Aorta (tissue), 5 donors: ENCODE measurements at places on chromosomes 5 and 9. TPM values are rescaled to one million over a fixed set of nuclear protein-coding genes. Genes with fewer than 3 reads are reported as not detected.
A peak's percentile ranks its signal among the peaks of the same experiment; 100 is the strongest.

DNA sequence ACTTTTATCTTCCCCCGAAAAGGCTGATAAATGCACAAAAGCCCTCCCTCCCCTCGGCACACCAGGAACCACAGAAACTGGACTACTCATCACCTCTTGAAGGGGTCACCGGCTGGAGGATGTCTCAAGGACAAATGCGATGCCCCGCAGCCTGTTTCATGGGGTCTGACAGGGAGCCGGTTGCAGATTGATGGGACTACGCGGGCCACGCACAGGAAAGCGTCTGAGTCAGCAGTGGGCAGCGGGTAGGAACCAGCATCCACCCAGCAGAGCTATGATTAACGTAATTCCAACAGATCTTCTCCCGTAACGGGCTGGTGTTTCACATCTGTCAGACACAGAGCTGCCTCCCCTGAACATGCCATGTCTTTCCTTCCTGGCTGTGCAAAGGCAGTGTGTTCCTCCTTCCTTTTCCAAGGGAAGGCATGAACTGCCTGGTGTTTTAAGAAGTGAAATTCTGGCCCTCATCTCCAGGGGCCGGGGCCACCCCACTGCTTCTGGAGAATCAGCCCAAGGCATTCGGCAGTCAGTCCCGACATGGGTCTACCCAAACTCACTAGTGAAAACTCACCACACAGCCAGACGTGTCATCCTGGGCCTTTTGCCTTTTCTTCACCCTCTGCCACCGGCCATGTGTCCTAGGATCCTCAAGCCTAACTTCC lies 144.4 kb upstream of the PHYKPL start:
- peak; percentile 41 for DNase-seq

GRCh38 chr9:35827486-35827885 lies 1.0 kb downstream of the FAM221B start:
- no peak for DNase-seq

GRCh38 chr5:68408345-68408871 lies 192.9 kb downstream of the PIK3R1 start:
- DNase-seq = no peak

DNA sequence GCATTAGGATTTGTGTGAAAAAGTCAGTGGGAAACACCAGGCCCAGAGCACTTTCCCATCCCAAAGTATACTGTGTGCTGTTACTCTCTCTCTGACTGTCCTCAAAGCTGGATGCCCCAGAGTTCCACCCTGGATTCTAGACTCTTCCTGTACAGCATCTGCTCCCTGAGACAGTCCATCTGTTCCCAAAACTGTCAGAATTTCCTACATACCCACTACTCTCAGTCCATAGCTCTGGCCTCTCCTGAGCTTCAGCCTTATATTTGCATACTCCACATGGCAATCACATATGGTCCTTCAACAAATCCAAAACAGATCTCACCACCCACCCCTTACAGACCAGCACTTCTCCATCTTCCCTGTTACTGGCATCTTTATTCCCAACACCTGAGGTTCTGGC lies 9.5 kb downstream of the ELP1 start:
- no peak for DNase-seq

- DNase-seq = no peak
Measured at GRCh38 chr5:147098233-147098790, 136.5 kb upstream of the STK32A start.

DNA sequence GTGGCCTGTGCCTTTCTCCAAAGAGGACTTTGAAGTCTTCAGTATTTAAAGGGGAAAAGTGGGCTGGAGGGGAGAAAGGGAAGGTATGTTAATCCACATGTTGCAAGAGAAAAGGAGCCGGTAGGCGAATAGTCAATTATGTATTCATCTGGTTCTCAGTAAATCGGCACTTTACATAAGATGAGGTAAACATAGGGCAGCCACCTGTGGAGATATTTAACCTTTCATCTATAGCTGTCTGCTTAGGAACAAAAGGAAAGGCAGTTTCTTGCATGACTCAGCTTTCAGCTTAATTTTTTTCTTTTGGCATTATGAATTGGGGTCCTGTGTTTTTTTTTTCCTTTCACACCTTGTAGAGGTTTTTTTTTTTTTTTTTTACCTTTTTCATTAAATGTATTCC lies 42.2 kb downstream of the FGD3 start:
- no peak for DNase-seq

DNA sequence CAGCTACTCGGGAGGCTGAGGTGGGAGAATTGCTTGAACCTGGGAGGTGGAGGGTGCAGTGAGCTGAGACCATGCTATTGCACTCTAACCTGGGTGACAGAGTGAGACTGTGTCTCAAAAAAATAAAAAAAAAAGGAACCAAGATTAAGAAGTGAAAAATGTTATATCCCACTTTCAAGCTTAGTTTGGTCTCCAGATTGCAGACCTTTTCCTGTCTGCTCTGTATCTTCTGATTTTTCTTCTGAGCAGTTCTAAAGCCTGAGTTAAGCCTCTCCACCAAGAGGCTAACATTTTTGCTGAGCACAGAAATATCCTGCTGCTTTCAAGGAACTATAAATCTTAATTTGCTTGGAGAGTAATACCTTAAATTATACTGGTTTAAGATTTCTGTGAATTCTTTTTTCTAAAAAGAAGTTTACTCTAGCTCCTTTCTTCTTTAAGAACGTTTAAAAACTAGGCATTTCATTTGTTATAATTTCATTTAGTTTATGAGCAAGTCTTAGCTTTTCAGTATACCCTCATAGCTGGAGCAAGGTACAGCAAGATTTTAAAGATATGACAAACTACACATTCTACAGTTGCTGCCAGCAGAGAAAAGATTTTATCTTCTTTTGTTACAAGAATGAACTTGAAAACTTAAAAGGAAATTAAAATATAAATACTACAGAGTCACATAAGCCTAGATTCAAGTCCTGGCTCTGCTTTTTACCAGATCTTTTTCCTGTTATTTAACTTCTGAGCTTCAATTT lies 55.0 kb downstream of the GARNL3 start:
- DNase-seq = no peak

- no peak for DNase-seq
Measured at GRCh38 chr5:140883373-140883772, 1.4 kb downstream of the PCDHA13 start.

DNA sequence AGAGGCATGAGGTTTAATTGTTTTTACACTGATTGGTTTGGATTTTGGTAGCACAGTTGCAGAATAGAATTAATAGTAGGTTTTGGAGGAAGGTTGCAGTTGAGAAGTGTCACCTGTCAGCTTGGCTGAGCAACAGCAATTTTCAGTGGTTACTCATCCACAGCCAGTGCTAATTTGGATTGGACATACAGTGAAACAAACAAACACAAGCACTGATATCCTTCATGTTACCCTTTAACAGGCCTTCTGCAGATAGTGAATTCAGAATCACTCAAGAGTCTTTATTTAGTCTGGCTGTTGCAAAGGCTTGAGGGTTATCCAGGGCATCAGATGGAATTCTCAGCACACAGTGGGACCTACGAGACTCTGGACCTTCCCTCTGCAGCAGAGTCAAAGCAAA lies 31.8 kb upstream of the POU4F3 start:
- no peak for DNase-seq

DNA sequence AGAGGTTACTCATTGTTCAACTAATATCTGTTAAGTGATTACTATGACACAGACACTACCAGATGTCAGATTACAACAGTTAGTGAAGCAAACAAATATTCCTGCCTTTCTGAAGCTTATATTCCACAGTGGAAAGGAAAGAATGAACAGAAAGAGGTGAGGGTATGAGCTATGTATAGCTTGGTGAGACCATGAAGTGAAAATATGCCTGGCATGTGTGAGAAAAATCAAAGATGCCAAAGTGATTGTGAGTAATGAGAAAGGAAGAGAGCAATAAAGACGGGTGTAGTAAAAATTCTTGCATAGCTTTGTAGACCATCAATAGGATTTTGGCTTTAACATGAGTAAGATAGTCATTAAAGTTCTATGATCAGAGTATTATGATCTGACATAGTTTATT lies 734.5 kb upstream of the NUDT12 start:
- DNase-seq = no peak

- no peak for DNase-seq
Measured at GRCh38 chr5:170993476-170993875, 131.7 kb downstream of the RANBP17 start.

DNA sequence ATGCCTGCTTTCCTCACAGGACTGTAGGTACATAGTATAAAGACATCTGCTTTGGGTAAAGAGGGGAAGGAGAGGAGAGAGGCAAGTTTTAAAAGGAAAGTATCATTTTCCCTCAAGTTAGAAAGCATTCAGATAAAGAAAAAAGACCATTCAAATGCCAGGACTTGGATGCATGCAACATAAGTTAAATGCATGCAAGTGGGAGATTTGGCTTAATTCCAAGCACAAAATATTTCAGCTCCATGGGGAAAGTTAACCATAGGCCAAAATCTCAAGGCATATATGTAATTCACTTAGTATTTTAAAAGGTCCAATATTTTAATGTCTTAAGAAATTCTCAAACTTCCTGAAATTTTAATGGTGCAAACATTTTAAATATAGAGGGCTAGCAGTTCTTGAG lies 36.4 kb downstream of the POU5F2 start:
- no peak for DNase-seq

DNA sequence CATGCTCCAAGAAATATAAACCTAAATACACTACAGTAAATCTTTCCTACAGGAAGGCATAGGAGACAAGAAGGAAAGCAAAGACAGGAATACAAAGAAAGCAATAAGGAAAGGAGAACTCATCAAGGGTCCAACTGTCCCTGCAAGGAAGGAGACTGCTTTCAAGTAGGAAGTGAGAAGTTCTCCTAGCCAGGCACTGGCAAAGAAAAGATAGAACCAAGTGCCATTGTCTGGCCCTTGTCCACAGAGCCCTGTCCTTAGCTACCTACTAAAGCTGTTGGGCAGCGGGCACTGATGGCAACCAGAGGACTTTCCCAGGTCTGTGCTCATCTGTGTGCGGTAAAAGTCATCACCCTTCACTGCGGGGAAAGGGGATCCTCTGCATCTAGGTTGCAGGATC lies 108.2 kb downstream of the KLHL3 start:
- no peak for DNase-seq

DNA sequence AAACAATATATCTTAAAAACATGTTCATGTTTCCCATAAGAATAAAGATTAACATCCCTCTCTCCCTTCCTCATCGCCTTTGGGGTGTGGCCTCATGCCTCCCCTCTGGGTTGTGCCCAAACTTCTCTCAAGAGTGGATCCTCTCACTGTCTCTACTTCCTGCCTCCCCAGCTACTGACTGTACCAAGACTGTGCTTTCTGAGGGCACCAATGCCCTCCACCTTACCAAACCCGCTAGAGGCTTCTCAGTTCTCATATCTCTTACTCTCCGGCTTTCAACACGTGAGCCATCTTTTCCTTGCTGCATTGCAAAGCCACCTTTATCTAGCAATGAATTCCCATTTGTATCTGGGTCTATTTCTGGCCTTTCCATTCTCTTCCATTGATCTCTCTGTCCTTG lies 34.4 kb upstream of the KCNIP1 start:
- DNase-seq = no peak

DNA sequence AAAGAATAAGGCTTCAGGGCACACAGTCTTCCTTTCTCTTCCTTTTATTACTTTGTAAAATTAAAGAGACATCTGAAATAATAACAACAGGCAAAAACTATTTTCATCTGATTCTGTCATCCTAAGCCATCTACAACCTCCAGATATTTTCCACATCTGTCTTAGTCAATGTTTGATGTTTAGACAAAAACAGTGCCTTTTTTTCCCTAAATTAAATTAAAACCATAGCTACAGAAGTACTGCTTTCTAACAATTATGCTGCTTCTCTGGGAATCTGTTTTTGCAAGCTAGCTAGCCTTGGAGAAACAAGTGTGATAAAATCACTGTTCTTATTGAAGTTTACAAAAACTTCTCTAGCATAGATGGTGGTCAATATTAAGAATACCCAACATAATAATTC lies 95.4 kb downstream of the KIAA0825 start:
- no peak for DNase-seq

DNA sequence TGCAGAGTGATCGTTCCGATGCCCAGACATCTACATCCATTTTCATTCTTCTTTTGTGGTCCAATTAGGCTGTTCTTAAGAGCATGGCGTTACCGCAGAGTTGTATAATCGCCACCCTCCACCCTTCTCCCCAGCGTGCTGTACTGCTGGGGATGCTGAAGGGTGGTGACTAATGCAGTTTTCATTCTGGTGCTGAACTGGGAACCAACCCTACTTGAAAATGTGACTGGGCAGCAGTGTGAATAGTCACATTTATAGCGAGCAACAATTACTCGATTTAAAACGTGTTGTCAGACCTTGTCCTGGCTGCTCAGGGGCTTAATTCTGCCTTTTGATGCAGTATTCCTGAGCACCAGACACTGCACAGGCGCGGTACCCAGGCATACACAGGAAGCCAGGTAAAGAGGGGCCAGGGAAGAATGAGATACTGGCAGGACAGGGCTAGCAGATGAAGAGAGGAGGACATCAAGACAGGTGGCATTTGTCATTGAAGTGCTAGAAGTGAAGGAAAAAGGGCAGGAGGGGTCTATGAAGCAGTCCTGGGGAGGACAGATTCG lies 719 bp upstream of the ISCA1 start:
- DNase-seq = no peak

GRCh38 chr9:135413461-135413860 lies 66.1 kb upstream of the PPP1R26 start:
- DNase-seq = peak; percentile 72

- no peak for DNase-seq
Measured at GRCh38 chr5:6455571-6456200, 7.0 kb downstream of the UBE2QL1 start.

GRCh38 chr9:34069831-34070230 lies 21.1 kb upstream of the UBAP2 start:
- no peak for DNase-seq

DNA sequence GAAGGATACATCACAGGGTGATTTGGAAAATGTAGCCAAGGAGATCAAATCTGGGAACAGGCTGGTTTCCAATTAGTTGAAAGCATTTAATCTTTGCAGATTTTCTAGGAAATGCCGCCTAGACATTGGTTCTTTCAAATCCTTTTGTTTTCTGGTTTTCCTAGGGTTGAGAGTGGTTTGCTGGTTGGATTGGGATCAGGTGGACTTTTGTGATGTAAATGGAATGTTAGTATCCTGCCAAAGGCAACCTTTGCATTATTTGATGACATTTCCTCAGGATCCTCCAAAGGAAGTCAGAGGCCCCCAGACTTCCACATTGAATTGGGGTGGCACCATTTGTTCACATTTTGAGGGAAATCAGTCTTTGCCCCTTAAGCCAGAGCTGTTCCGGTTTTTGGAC lies 245.5 kb upstream of the RPS23 start:
- no peak for DNase-seq

GRCh38 chr9:89608641-89609335 lies 4.0 kb downstream of the GADD45G start:
- no peak for DNase-seq

- no peak for DNase-seq
Measured at GRCh38 chr5:156991714-156992113, 28.7 kb upstream of the TIMD4 start.

The GRM6 gene
- not detected for total RNA-seq

The CYLC2 gene
- not detected for total RNA-seq

The OR1Q1 gene
- total RNA-seq = not detected

The KCTD16 gene
- 2.7 TPM for total RNA-seq

The WDR31 gene
- 2.1 TPM for total RNA-seq

The FBXW2 gene
- 74.0 TPM for total RNA-seq

The SPINK4 gene
- not detected for total RNA-seq

The SPINK13 gene
- total RNA-seq = not detected

The WDR38 gene
- total RNA-seq = not detected

The SHC3 gene
- 1.1 TPM for total RNA-seq

The NPDC1 gene
- 217 TPM for total RNA-seq

The ASPN gene
- 113 TPM for total RNA-seq

The PSMB7 gene
- 83.5 TPM for total RNA-seq
